HEK293T (cell line): ENCODE measurements at places on chromosomes 2 and 18.

DNA sequence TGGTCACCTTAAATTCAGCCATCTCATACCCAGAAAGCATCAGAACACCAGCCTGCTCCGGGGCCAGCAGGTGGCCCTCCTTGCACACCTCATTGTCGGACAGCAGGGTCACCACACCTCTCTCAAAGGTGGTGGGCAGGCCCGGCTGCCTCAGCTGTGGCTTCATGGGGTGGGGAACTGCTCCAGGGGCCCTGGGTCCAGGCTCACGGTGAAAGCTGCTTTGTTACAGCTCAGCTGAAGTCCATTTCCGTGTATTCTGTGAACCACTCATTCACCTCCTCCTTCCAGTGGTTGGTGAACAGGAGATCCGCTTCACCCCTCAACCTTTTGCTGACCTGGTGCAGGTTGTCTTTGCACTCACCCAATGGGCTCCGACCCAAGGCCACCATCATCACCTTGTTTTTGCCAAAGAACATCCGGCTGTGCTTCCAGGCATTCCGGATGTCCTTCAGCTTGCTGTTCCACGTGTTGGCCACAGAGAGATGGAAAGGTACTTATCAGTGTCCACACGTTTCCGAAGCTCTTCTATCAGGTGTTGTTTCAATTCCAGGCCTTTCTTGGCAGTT lies 78.6 kb upstream of the LDLRAD4 start:
- DNase-seq = no peak

GRCh38 chr2:165953306-165953654 lies 296 bp downstream of the TTC21B start:
- no peak for DNase-seq

- no peak for DNase-seq
These were observed 151.5 kb downstream of the ASXL3 start for GRCh38 chr18:33729556-33729955.

DNA sequence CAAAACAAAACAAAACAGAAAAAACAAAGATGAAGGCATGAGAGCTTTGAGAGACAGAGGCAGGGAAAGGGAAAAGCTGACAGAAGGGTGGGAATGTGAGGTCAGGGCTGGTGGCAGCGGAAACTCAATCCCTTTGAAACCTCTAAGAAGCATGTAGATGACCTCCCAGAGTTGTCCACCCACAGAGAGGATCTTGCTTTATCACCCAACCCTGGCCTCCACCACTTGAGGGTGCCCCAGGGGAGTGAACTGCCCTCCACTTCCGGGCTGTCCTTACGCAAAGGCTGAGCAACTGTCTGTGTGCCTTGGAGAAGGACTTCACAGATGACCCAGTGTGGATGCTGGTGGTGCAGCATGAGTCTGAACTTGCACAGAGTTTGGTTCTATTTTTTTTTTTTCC lies 26.7 kb downstream of the PDCL3 start:
- DNase-seq = no peak

- DNase-seq = no peak
These were observed 634.1 kb downstream of the TDRD15 start for GRCh38 chr2:21757805-21758430.

GRCh38 chr2:57182916-57183315 lies 863.7 kb upstream of the VRK2 start:
- DNase-seq = no peak
